Nephron progenitor cell (in vitro differentiated cells): ENCODE measurements at places on chromosomes 12 and 14.

DNA sequence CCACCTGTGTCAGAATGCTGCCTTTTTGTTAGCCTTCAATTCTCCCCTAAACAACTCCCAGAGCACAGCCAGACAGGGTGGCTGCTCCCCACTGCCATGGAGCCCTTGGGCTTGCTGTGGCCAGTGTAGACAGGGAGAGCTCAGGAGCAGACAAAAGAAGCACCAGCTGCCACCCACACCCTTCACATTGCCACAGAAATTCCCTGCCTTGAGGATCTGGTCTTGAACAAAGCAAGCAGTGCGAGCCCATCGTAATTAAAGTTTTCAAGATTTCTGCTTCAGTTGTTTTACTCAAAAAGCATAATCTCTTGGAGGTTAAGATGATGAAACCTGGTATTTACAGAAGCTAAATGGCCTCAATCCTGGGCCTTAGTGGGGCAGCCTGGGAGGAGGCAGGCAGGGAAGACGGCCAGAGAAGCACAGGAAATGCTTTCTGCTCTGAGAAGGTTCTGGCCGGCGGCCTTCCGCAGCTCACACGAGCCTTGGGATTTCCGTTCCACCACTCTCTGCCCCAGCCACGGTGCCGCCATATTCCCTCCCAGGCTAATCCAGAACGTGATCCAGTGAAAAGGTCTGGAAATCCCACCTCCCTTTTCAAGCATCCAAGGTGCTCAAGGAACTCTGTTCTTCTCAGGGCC, 535.2 kb downstream of the BCL11B start:
- DNase-seq = no peak

- DNase-seq = no peak
These were observed 354.4 kb downstream of the NAV3 start for GRCh38 chr12:78185109-78185508.

DNA sequence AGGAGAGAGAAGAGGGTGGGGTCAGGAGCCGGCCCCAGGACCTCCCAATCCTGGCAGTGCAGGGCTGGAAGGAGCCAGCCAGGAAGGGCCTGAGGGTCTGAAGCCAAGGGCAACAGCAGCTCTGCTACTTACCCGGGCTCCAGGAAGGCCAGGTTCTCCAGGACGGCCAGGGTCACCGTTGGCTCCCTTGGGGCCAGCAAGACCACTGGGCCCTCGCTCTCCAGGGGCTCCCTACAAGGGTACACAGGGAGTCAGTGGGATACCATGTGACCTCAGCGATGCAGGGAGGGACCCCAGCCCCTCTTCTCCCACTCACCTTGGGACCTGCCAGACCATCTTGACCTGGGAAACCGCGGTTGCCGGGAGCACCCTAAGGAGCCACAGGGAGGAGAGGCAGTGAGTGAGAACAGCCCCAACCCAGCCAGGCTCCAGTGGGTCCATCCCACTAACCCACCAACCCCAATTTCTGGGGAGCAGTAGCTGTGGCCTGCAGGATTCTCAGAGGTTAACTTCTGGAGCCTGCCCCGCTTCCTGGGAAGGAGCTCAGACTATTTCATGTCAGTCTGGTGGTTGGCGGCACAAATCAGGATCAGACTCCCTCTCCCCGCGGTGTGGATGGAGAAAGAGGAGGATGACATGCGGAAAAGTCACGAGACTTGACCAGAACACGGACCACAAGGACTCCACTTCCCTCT, 18.5 kb downstream of the COL2A1 start:
- DNase-seq = no peak

DNA sequence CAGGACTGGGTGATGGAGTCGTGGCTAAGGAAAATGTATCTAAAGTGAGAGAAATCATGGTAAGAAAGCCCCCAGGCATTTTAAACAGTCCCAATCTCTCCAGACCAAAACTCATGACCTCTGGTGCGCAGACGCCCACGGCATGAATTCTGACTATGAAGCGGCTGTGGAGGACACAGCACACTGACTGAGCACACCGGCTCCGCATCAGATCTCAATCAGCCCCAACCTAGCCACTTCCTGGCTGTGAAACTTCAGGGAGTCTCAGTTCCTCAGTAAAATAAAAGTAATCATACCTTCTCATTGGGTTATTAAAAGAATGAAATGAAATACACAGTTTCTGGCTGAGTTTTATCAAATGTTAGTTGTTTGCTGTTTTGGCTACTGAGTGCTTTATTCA, 38.7 kb downstream of the SETD3 start:
- no peak for DNase-seq

DNA sequence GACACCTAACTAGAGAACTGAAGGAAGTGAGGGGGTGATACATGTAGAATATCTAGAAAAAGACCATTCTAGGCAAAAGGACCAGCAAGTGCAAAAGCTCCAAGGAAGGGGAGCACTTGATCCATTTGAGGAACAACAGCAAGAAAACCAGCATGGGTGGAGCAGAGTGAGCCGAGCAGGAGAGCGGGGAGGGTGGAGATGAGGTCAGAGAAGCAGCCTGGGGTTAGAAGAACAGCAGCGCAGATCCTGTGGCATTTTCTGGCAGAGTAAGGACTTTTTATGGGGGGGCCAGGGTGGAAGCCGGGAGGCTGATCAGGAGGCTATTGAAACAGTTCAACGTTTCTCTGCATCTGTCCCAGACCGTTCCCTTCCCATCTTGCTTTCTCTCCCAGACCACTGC, 24.5 kb upstream of the TMCC3 start:
- no peak for DNase-seq

GRCh38 chr14:22530127-22530526, 58.9 kb downstream of the DAD1 start:
- DNase-seq = no peak

- DNase-seq = no peak
These were observed 104.0 kb downstream of the STAB2 start for GRCh38 chr12:103691063-103691462.

DNA sequence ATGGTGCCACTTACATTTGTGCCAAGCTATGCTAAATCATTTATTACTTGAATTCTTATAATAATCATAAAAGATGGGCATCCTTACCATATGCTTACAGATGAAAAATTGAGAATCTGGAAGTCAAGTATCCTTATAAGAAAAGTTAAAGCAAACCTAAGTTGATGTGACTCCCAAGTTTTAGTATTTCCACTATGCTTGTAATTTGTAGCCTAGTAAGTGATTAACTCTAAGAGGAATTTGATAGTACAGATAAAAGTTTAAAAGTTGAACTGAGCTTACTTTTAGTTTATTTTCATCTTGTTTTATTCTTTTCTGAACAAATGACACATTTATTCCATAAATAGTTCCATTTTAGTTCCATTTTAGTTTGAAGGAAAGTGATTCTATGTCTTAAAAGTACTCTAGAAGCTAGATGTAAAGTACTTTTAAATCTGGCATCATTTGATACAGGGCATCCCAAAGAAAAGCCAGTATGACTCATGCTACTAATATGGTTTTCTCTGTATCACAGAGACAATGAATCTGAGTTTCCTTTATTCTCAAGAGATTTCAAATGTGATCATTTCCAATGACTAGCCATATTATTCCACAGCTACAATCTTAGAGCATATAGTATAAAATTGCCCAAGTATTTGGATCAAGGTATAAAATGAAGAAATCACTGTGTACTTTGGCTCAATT, 596.0 kb downstream of the SLC16A7 start:
- DNase-seq = no peak

GRCh38 chr12:13079440-13079906, 24.0 kb downstream of the GSG1 start:
- no peak for DNase-seq

DNA sequence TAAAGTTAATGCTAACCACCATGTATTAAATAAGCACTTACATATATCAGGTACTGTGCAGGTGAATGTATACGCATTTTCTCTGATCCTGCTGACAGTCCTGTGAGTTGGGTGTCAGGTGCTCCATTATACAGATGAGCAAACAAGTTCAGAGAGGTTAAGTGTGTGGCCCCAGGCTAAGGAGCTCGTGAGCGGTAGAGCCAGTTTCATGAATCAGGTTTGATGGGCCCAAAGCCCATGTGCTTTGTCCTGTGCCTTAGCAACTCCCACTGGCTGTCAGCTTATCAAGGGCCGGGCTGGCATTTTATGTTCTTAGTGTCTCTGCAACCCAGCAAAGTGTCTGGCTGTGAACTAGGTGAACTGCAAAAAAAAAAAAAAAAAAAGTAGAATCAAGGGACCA, 701.2 kb upstream of the TBX3 start:
- DNase-seq = no peak

- DNase-seq = no peak
These were observed 145.8 kb downstream of the SLC8A3 start for GRCh38 chr14:70043001-70043400.

DNA sequence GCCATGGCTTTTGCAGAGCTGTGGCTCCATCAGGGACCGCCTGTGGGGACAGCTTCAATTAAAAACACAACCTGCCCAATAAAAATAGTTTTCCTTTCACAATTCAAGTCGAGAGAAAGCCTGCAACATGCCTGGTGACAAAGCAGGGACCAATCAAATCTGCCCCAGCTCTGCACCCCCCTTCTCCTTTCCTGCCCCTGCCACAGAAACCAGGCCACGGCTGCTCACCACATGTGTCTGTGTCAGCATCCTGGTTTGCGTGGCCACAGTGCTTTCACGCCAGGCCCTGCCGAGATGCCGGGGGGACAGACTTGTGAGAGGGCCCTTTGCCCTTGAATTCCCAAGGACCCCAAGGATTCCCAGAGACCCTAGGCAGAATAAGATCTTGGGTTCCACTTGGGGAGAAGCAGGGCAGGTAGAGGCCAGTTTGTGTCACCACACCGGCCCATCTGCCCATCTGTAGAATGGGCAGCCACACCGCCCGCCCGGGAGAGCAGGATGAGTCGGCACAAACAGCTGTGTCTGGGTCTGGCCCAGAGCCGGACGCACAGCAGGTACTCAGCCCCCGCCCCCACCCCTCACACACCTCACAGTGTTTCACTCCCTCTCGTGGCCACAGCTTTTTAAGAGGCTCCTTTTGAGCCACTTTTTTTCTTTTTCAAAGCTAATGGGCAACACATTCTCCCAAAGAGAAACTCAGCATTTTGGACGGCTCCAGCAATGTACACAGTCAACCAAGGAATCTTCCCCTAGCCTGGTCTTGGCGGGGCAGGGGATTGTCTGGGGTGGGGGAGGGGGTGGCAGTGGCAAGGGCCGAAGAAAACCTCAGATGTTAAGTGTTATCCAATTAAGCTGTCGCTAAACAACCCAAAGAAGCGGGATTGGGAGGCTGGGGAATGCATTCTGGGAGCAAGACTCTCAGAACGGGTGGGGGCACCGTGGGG, 41.5 kb downstream of the BCL11B start:
- DNase-seq = no peak

DNA sequence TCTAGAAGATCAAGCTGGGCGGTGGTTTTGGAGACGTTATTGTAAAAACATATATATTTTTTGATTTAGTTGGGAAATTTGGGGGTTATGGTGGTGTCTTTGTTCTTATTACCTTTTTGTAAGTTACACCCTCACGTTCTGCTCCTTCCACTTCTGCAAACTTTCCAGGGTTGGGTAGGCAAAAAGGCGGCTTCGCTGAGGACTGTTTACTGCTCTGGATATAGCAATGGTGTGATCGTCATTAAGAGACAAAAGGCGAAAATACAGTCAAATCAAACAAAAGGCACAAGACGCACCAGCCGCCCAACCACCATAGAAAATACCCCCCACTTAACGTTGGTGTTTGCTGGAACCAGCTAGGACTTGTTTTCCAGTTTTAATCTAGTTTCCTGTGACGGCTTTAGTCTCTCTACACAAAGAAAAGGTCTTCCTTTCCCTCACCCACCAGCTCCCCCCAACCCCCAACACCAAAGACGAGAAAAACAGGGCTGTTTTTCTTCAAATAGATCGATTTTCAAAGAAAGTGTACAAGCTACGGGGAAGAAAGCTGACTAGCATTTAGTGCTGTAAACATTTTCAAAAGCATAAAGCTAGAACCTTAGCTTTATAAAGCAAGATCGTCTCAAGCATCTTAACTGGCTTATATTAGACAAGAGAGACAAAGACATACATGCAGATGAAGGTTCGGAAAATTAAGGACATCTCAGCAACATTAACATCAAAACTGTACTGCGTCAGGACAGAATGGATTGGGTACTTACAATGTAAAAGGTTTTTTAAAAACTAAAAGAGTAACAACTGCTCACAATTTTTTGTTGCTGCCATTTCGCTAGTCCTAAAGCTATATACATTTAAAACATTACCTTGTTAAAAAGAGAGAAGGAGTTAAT, 2.0 kb upstream of the SETD1B start:
- no peak for DNase-seq
